GM06990 (cell line): ENCODE measurements at places on chromosomes 11 and 22.

DNA sequence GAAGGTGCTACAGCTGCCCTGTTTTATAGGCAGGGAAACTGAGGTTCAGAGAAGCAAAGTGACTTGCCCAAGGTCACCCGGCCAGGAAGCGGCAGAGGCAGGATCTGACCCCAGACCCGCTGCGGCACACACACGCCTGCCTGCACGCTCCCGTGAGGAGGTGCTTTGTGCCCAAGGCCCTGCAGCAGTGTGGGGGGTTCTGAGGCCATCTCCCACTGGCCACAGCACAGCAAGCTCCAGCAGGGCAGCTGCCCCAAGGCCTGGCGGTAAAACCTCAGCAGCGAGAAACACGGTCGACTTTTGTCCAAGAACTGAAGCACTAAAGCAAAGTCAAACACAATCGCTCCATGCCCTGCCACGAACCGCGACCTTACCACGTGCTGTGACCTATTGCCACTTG, 42.7 kb downstream of the CDKN1C start:
- no peak for DNase-seq

DNA sequence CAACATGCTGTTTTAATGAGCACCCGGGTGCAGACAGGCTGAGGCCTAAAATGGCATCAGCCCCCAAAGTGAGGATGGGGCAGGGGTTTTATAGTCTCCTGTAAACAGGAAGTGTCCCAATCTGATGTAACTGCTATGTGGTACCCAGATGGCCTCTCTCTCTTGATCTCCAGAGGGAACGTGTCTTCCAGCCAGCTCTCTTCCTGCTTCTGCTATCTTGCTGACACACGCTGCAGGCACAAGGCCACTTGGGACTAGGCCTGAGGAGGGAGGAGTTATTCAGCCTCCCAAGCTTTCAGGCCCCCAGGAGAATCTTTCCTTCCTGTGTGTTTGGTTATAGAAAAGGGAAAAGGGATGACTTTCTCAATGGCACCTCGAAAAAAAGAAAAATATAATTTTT, 11.4 kb upstream of the VSTM5 start:
- DNase-seq: no peak

DNA sequence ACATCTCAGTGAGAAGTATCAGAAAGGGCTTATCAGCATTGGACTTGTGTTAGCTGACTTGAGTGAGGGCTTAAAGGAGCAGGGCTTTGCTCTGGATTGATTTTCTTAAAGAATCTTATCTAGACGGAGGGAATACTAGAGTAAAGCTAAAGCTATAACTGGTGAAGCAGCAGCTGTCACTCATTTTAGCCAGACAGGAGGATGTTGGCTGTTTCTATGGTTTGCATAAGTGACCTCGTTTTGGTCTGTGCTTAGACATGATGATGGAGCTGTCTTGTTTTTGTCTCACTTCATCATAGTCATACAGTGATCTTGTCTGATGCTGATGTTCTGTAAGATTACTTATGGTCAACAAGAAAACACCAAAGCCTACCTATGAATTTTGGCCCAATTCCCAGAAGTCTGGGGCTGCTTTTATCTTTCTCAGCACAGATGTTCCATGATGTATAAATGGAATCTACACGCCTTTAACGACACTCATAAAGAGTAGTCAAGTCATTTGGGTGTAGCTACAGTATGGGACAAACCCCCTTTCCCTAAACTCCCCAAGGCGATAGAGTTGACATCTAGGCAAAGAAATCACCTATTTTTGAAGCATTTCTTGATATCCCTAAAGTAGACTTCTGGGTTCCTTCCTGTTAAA, 77.5 kb upstream of the UCP3 start:
- no peak for DNase-seq

GRCh38 chr11:65416841-65417701, 5.5 kb upstream of the NEAT1 start:
- DNase-seq: peak; percentile 57

GRCh38 chr11:8341996-8342395, 78.3 kb upstream of the LMO1 start:
- DNase-seq: no peak

- no peak for DNase-seq
These were observed 2.5 kb downstream of the CHORDC1 start for GRCh38 chr11:90220391-90220790.

DNA sequence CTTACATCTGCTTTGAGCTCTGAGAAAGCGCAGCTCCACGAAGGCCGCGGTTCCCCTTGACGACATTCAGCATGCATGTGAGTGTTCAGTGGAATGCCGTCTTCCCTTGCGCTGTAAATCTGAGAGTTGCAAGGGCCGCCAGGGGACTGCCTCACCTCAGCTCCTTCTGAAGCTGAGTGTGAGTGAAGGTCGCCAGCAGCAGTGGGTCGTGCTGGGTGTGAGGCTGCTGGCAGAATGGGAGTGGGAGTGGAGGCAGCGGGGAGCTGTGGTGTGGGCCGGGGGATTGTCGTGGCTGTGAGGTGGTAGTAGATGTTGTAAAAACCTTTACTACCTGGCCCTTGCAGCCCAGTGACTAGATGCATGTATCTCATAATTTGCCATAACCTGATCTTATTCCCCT, 65.2 kb downstream of the PPP6R2 start:
- DNase-seq: no peak

DNA sequence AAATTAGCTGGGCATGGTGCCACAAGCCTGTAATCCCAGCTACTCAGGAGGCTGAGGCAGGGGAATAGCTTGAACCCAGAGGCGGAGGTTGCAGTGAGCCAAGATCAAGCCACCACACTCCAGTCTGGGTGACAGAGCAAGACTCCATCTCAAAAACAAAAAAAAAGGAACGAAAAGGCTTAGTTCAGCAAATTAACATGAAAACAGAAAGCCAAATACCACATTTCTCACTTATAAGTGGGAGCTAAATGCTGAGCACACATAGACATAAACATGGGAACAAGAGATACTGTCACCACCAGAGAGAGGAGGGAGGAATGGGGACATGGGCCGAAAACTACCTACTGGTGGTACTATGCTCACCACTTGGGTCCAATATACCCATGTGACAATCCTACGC, 38.6 kb downstream of the SCGB1A1 start:
- no peak for DNase-seq
